ENCODE measurements at places on chromosomes 7 and 10.

DNA sequence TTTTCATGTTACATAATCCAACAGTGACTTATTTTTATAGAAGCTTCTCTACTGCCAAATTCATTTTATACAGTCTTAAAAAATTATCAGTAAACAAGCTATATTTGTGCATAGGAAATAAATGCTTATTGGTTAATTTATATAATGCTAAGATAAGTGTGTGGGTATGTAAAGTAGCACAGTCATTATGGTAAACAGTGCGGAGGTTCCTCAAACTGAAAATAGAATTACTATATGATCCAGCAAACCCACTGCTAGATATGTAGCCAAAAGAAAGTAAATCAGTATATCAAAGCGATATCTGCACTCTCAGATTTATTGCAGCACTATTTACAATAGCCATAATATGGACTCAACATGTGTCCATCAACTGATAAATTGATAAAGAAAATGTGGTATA, 71.1 kb downstream of the ATRNL1 start:
- DNase-seq: no peak

- no peak for DNase-seq
Observed at GRCh38 chr7:87511510-87511909, 36.0 kb upstream of the ABCB4 start.

- no peak for DNase-seq
Observed at GRCh38 chr10:1187151-1187854, 131.1 kb downstream of the WDR37 start.

- no peak for DNase-seq
Observed at GRCh38 chr10:22086730-22087401, 83.3 kb upstream of the DNAJC1 start.

- no peak for DNase-seq
Observed at GRCh38 chr7:29684787-29685650, 121.3 kb upstream of the WIPF3 start.

DNA sequence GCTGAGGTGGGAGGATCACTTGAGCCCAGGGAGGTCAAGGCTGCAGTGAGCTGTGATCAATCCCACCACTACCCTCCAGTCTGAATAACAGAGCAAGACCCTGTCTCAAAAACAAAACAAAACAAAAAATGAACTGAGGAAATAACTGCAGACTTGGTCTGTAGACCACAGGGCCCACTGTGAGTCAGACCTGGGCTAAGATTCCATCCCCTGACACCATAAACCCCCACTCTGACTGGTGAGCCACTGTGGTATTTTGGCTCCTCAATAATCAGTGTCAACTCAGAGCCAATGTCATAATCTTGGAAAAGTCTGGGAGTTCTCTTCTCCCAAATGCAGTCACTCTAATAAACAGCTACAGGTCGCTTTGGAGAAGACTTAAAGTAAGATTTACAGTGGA, 24.0 kb upstream of the ERCC6 start:
- no peak for DNase-seq

DNA sequence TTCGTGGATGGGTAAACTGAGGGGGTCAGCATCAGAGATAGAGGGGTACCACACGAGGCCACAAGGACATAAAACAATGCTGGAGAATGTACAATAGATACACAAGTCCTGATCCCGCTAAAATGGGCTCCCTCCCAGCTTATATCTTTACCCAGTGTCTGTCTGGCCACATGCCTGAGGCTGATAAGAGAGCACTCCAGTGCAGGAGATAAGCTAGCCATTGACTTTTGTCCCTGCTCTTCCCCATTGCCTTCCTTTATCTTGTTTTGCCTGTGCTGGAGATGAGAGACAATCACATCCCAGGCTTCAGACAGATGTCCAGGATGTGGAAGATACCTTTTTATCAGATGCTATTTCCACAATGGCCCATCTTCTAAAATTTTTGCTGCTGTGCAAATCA, 6.0 kb downstream of the GAD2 start:
- no peak for DNase-seq

DNA sequence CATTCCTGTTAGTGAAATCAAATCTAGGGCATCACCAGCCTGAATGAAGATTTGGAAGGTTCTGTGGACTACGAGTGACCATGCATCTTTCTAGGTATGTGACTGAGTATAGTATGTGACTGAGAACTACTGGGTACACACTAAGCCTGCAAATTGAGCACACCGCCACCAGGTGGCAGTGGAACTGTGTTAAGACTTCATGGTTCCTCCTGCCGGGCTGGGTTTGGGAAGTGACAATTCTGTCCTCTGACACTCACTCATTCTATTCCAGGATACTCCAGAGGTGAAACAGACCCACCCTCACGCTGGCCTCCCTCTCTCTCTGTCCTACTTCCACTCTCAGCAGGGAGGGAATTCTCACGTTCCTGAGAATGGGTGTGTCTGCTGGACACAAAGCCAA, 84.0 kb upstream of the TMEM248 start:
- no peak for DNase-seq

- no peak for DNase-seq
Observed at GRCh38 chr7:132400561-132401142, 175.6 kb downstream of the PLXNA4 start.

DNA sequence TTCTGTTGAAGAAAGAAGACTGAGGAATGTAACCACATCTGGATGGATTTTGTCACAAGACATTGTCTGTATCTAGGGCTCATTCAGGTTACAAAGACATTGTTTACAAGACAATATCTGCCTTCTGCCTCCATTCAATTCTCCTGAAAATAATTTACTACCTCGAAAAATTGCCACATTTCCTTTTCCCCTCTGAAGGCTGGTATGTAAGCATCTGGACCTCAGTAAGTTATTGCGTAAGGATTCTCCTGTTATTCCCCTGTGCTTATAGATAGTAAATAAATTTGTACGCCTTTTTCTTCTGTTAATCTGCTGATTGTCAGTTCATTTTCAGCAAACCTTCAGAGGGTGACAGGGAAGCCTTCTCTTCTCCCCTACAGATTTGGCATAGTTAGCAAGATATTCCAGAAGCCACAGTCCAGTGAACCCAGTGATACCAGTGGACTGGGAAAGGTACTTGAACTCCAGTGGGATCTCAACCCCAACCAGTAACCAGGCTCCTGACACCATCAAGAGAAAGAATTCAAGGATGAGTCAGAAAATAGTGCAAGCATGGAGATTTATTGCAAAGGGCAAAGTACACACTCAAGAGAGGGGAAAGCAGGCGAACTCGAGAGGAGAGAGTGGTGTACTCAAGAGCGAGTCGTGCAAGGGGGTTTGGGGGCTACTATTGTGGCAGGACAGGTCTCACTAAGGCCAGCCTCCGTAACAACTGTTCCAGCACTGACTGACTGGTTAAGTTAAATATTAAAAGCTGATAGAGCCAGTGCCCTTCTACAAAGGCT, 706.9 kb upstream of the GHITM start:
- no peak for DNase-seq

DNA sequence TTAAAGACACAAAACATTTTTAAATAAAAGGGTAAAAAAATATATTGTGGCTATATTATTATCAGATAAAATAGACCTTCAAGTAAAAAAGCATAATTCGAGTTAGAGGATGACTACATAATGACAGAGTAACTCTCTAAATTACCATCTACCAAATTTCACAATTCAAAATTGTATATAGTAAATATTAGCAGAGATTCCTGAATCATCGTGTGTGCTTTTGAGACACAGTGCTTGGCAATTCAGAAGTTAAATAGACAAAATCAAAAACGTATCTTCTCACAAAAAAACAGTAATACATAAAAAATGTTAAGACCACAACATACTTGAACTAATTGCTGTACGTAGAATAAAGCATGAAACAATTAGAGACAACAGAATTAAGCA, 110.4 kb downstream of the AHR start:
- DNase-seq: no peak

DNA sequence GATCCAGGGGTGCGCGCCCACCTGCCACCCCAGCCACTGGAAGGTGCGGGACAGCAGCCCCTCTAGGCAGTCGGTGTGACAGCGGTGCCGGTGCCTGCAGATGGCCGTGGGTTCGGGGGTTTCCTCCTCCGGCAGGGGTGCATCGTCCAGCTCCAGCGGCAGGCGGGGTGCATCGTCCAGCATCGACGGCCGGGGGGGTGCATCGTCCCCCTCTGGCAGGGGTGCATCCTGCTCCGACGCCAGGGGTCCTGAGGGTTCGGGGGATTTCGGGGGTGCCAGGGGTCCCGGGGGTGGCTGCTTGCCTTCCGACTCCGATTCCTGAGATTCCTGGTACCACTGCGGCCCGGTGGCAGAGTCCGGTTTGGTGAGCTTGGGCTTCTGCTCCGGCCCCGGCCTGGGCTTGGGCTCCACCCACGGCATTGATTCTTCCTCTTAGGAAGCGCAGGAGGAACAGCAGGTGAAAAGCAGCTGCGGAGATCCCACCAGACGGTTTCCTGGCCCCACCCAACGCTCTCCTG, 90.2 kb upstream of the RAB18 start:
- no peak for DNase-seq

- no peak for DNase-seq
Observed at GRCh38 chr10:125961743-125962142, 65.4 kb downstream of the FANK1 start.

GRCh38 chr7:27245798-27246691, 3.4 kb downstream of the EVX1 start:
- no peak for DNase-seq

DNA sequence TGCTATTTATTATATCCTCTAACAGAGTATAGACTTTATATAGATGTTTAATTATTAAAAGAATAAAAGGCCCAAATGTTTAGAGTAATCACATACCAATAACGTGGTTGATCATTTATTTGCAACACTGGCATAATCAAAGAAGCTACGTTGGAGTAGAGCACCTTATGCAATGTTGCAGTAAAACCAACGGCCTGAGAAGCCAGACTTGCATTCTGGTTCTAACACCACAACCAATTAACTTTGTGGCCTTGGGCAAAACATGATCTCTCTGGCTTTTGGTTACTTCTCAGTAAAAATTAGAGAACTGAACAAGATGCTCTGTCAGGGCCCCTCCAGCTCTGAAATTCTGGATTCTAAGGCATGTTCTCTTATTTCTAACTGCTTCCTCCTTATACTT, 476.2 kb downstream of the GRM8 start:
- no peak for DNase-seq
